ENCODE measurements at places on chromosomes 5 and 9. TPM values are rescaled to one million over a fixed set of nuclear protein-coding genes. Genes with fewer than 3 reads are reported as not detected.

The ADAMTS13 gene
- 1.0 TPM for total RNA-seq

The CFAP77 gene
- total RNA-seq = not detected

The CCL21 gene
- not detected for total RNA-seq

- peak; percentile 75 for DNase-seq
- H3K4me1 ChIP-seq = peaks cover 35% of the 10 kb centered on the region
- no peaks in the 10 kb centered on the region for H3K27me3 ChIP-seq
- peak overlapping the region; percentile 99 for H3K27ac ChIP-seq
Observed at GRCh38 chr5:133052317-133053175, 733 bp downstream of the HSPA4 start.

DNA sequence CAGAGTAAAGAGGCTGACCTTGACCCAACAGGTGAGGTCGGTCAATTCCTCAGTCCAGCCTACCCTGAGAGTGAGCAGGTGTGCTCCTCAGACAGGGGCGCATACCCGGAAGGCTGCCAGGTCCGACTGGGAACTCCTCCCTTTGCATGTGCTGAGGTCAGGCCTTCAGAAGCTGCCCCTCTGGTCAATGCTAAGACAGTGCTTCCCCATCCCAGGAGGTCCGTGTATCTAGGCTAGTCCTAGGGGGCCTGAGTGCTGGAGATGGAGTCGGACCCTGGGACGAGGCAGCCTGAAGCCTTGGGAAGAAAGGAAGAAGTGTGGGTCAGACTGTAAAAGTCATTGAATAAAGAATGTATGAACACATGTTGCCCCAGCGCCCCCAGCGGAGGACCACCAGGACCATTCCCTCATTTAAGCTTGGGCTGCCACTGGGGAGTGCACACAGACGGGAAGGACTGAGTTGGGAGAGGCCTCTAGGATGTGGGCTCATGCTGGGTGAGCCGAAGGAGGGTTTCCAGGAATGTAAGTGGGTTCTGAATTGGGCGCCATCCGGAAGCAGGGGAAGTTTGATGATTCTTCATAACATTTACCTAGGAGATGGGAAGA lies 41.0 kb upstream of the GFPT2 start:
- H3K4me3 ChIP-seq = no peak overlapping the region
- H3K36me3 ChIP-seq = no peaks in the 10 kb centered on the region
- no peak overlapping the region for H3K27ac ChIP-seq
- no peak for DNase-seq
- H3K4me1 ChIP-seq = no peaks in the 10 kb centered on the region
- no peaks in the 10 kb centered on the region for H3K27me3 ChIP-seq

DNA sequence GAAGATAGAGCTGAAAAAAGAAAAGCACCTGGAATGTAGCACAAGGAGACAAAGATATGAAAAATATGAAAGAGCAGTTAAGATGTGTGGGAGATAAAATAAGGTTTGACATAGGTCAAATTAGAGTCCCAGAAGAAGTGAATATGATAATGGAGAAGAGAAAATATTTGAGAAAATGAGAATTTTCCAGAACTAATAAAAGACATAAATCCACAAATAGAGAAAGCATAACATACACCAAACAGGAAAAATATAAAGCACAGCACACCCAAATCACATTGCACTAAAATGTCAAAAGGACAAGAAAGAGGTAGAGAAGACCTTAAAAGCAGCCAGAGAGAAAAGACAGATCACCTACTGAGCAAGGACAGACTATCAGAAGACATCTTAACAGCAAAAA lies 43.4 kb downstream of the IPPK start:
- peaks cover 6% of the 10 kb centered on the region for H3K4me1 ChIP-seq
- DNase-seq = no peak
- no peak overlapping the region for H3K4me3 ChIP-seq
- peak overlapping the region; percentile 3 for H3K27ac ChIP-seq

The ADGRD2 gene
- not detected for total RNA-seq

The MYMK gene
- total RNA-seq = not detected

The PCSK1 gene
- not detected for total RNA-seq

GRCh38 chr5:173954671-173955521 lies 34.1 kb upstream of the C5orf47 start:
- H3K27me3 ChIP-seq = no peaks in the 10 kb centered on the region
- no peak for DNase-seq
- no peaks in the 10 kb centered on the region for H3K4me1 ChIP-seq
- peaks cover 4% of the 10 kb centered on the region for H3K36me3 ChIP-seq
- H3K4me3 ChIP-seq = no peak overlapping the region

- H3K36me3 ChIP-seq = no peaks in the 10 kb centered on the region
- no peaks in the 10 kb centered on the region for H3K27me3 ChIP-seq
- no peak overlapping the region for H3K4me3 ChIP-seq
- H3K27ac ChIP-seq = no peak overlapping the region
Observed at GRCh38 chr5:4906786-4907185, 233.3 kb upstream of the ADAMTS16 start.

All from activated naive CD8-positive, alpha-beta T cell treated with anti-CD3 and anti-CD28 coated beads for 36 hours (primary cell).